SHP77 (cell line): ENCODE measurements at places on chromosomes 1 and 21.
A peak's percentile ranks its signal among the peaks of the same experiment; 100 is the strongest.

- no peak for DNase-seq
Measured at GRCh38 chr21:40208948-40209345, 341.7 kb downstream of the PCP4 start.

DNA sequence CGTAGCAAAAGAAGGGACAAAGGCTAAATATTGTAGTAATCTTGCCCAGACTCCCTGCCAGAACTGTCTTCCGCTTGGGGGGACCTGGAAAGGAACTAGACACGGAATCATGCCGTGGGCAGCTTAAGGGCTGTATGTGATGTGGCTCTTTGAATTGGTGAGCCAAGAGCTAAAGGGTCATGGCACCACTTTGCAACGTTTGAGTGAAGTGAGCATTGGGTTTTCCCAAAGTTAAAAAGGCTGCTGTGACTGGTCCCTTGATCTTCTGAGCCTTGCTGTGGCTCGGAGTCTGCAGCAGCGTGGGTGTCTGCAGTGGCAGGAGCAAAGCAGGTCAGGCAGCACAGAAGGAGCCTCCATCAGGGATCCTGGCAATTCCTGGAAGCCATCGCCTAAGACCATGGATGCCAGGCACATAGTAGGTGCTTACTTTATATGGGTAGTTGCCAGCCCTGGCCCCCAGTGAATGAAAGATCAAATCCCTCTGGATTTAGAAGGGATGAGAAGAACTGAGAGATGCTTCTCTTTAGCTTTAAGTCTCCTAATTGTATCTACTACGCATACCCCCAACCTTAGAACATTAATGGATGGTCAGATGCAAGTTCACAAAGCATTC, 1.8 kb downstream of the SMYD2 start:
- no peak for DNase-seq

DNA sequence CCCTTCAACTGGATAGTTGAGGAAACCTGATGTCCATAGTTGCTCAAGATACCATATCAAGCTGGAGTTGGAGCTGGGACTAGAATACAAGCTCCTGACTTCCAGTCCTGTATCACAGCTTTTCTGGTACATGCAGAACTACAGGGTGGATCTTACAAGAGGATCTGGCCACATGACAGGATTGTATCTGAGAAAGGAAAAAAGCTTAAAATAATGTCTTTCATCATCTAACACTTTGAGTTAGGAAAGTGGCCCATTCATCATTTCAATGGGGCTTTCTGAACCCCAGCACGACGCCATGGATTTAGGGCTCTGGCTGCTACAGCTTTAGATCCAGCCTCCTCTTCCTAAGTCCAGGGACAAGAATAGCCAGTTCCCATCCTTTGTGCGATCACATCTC, 46.9 kb downstream of the RASSF5 start:
- no peak for DNase-seq

DNA sequence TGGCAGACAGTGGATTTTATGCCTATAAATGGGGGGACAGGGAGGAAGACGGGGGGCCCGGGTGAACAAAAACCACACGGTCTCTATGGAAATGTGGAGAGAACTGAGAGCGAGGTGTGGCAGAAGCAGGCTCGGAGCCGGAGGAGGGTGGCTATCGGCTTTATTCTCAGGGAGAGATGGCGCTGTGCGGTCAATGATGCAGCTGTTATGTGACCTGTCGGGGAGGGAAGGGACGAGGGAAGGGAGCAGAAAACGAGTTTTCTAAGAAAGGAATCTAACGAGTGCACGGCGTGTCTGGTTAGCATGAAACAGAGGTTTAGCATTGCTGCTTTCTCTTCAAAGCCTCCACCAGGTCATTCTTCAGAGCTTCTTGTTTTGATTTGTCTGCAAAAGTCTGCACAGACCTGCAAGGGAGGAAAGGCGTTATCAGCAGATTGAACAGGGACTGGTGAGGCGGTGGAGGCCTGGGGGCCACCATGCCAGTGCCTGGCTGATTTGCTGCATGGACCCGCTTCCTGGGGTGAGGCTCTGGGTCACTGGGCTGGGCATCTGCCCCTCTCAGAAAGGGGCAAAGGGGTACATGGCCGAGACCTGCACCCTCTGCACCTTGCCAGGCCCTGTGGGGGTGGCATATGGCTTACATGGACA, 27.2 kb downstream of the SLC66A1 start:
- DNase-seq, result no peak

GRCh38 chr1:31879981-31880608, 58.1 kb downstream of the PTP4A2 start:
- no peak for DNase-seq

DNA sequence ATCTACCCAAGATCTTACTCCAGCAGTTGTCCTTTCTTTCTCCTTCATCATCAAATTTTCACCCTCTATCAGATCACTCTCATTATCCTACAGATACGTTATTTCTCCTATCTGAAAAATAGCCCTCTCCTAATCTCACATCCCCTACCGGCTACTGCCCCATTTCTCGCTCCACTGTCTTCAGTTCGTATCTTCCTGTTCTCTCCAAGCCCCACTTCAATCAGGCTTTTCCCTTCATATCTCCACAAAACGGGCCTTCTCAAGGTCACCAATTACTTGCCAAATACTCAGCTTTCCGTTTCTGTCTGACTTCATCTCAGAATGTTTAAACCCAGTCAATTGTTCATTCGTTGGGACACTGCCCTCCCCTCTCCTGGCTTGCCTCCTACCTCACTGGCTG, 32.4 kb downstream of the SLC30A1 start:
- no peak for DNase-seq

DNA sequence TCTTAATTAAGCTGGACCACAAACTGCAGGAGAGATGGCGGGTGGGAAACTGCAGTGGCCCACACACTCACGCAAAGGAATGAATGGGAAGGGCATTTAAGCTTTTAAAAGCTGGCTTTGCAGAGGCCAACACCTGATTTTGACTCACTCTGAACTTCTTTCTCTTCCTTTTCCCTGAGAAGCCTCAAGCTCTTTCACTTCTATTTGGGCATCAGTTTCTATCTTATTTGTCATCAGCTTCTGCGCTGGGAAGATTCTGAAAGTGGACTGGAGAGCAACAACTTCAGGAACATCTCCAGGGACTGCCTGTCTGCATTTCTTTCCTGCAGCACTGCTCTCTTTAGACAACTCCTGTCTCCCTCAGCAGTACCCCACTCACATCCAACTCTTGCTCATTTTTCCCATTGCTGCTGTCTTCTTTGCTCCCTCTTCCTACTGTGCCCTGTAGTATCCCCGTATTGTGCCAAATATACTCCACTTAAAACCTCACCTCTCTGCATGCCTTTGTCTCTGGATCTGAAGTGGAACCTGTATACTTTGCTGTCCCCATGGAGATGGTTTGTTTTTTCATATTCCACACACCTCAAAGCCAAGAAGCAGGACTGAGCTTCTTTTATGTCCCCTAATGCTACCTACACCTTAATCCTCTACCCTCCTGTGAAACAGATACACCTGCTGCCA, 143.3 kb upstream of the JUN start:
- no peak for DNase-seq

GRCh38 chr1:208533746-208534598, 289.8 kb upstream of the PLXNA2 start:
- DNase-seq, result no peak

DNA sequence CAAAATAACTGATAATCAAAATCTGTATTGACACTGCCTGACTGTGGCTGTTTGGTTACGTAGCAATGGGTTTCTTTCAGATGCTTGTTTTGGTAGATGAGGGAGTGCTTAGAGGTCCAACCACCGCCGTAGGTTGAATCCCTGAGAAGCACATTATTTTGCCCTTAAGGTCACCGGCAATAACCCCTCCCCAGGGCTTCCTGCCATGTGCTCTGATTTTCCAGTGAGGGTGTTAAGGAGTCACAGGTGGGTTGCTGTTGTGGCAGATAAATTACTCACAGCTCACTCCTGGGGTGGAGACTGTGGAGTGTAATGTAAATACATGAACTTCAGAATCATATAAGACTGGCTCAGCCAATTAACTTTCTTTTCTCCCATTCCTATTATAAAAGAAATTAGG, 81.5 kb upstream of the ZP4 start:
- no peak for DNase-seq

- DNase-seq, result no peak
Measured at GRCh38 chr1:17611991-17612390, 72.5 kb downstream of the ARHGEF10L start.

- no peak for DNase-seq
Measured at GRCh38 chr1:198763298-198763714, 124.5 kb downstream of the PTPRC start.

DNA sequence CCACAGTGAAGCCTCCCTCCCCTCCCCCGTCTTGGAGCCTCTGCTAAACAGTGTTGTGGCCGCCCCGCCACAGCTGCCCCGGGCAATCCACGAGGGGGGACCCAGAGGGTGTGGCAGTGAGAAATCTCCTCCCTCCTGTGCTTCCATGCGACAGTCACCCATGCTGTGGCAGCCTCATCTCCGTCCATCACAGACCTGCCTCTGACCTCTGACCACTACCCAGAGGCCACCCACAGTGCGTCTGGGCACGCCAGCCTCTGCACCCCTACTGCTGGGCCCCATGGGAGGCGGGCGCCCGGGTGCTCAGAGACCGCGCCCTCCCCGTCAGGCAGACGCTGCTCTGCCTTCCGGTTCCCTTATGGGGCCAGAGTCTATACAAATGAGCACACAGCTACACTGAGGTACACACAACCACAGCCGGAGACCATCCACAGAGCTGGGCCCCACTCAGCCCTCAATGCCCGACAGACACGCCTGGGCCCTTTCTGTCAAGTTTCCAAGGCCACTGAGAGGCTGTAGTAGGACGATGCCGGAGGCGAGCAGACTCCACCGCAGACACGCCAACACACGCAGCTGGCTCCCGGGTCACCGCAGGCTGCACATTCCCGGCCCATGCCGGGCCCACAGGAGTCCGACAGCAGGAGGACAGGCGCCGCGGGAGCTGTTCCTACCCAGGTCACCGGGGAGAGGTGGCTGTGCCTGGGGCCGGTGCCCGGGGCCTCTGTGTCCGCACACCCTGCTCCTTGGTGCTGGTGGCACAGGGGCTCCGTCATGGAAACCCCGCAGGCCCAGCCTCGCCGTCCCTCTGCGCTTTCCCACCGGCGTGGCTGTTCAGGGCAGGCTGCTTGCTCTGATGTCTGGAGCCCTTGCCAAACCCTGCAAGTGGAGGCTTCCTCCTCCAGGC, 23.9 kb upstream of the TMEM52 start:
- peak; percentile 59 for DNase-seq

DNA sequence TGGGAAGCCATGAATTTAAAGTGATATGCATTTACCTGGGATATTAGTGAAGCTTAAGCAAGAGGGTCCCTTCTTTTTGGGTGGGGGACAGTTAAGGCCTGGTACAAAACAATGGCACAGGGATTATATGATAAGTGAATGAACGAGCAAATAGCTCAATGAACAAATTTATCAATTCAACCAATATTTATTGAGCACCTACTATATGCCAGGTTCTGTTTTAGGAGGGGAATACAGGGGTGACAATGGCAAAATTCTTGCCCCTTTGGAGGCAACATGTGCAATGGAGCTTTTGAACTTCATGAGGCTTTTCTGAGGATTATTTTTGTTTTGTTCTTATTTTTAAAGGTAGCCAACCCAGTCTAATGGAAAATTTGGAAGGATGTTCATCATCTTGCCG, 68.2 kb downstream of the FOXD2 start:
- DNase-seq, result no peak

GRCh38 chr1:157170677-157171515, 32.7 kb upstream of the ETV3 start:
- DNase-seq, result peak; percentile 67

DNA sequence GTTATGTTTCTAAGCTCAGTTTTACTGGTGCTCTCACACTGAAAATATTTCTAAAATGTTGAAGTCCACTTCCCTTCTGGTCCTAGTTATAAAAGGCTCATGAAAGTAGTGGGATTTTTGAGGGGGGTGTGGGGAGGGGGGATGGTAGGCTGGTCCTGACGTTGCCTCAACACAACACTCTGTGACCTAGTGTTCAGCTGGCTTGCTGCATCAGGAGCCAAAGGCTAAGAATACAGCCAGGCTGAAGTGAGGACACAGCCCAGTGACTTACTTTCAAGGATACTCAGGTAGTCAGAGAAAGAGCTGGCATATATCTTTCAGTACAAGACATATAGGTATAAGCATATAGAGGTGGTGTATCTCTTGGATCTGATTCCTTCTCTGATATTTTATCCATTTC, 151.9 kb upstream of the C8B start:
- DNase-seq, result no peak

DNA sequence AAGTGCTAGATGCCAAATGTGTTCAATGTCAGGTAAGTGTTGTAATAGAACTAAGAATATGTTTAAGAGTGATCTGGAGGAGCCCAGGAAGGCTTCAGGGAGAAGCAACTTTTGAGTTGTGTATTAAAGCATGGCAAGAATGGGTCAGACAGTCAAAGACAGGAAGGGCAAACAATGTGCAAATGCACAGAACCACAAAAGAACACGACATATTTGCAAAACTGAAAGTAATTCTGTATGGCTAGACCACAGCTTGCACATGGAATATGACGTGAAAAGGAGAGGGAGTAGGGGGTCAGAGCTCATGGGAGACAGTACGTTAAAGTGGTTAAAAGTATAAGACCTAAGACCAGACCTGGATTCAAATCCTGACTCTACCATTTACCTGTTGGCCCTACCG, 7.1 kb upstream of the SORT1 start:
- no peak for DNase-seq

GRCh38 chr1:48947761-48948537, 171.3 kb upstream of the BEND5 start:
- no peak for DNase-seq

GRCh38 chr1:117188170-117188815, 22.4 kb downstream of the VTCN1 start:
- DNase-seq, result no peak

DNA sequence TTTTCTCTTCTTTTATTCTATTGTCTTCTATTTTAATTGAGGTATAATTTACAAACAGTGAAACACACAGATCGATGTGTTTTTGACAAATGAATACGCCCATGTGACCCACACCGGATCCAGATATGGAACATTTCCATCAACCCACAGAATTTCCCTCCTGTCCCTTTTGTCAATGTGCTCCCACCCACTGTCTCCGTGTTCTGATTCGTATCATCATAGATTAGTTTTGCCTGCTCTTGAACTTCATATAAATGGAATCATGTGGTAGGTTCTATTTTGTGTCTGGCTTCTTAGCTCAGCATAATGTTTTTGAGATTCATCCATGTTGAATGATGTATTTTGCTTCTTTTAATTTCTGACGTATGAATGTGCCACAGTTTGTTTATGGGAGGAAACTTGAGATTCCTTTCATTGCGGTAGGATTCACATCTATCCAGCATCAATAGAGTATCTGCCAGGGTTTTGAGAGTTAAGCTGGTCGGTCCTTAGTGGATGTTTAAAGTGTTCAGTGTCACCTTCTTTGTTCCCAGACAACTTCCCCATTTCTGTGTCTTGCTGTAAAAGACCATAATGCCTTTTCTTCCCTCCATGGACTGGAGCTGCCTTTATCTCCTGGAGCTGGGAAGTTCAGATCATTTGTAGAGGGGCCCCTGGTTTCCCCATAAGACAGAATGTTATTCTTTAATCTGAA, 14.7 kb downstream of the NAV1 start:
- DNase-seq, result no peak

DNA sequence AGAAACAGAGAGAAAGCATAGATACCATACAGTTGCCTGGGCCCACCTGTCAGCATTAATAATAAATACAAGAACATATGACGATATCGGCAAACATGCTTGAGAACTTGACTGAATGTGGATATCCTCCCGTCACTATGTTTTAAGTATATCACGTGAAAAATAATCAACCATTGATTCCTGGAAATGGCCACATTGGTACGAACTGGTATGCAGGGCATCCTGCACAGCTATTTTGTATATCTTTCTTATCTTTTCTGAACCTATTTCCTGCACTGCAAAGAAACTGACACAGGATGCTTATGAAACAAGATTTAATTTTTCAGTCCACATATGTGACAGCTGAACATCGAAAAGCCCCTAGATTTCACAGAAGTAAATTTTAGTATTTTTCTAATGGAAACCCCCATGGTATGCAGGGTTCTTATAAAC, 22.8 kb upstream of the RGS1 start:
- no peak for DNase-seq
